Amygdala (tissue), 56 donors: ENCODE measurements at places on chromosomes 12 and 14.

DNA sequence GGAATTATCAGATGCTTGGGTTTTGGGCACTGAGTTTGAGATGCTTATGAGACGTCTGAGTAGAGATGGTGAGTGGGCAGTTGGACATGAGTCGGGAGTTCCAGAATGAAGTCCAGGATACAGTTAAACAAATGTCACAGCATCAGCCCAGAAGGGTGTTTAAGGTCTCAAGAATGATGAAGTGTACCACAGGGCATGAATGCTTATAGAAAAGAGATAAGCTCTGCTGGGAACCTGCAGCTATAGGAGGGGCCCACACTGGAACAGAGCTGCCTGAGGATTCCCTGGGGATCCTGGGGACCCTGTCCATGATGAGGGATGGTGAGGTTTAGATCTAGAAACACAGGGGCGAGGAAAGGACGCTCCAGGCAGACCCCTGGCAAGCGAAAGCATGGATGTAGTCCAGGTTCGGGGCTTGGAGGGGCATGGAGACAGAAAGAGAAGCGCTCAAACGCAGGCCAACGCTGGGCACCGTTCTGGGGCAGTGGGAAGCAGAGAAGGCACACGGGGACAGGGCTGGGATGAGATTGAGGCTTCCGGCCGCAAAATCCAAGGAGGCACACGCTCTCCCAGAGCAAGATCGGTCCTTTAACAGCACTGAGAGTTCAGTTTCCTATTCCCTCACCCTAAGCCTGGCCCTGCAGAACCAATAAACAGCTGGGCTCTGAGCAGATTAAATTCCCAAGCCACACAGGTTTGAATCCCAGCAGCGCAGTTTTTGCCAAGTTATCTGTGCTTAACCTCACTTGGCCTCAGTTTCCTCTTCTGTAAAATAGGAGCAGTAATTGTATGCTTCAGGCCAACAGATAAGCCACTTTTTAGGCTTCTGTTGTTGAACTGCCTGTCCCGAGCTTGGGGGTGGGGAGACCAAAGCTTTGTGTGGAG, 52.9 kb downstream of the EID3 start:
- no peak for DNase-seq

GRCh38 chr12:46358791-46359666, 13.5 kb downstream of the SLC38A2 start:
- DNase-seq = no peak

GRCh38 chr14:55964821-55965220, 153.4 kb upstream of the PELI2 start:
- DNase-seq = no peak

- no peak for DNase-seq
Measured at GRCh38 chr14:31986405-31986804, 90.7 kb upstream of the ARHGAP5 start.

DNA sequence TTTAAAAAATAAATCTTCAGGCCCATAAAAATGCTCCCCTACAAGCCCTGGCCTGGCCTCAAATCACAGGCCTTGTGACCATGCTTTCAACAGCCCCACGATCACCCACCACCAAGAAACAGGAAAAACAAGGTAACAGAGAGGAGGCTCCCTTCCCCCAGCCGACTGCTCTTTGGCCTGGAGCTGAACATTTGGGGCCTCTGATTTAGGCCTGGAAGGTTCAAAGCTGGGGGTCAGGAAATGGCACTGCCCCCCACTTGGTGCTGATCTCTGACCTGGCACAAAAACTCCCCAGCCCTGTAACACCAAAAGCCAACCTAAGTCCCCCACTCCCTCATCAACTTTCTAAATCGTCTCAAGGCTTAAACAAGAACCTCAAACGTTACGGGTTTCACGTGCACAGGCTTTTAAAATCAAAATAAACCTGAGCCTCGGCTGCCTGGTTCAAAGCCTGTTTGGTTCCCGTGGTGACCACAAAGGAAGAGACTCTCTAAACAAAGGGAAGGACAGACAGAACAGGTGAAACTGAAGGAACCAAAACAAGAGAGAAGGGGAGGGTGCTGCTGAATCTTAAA, 9.0 kb downstream of the ACTN1 start:
- DNase-seq = no peak

GRCh38 chr14:36241183-36241582, 64.7 kb upstream of the PTCSC3 start:
- DNase-seq = no peak

DNA sequence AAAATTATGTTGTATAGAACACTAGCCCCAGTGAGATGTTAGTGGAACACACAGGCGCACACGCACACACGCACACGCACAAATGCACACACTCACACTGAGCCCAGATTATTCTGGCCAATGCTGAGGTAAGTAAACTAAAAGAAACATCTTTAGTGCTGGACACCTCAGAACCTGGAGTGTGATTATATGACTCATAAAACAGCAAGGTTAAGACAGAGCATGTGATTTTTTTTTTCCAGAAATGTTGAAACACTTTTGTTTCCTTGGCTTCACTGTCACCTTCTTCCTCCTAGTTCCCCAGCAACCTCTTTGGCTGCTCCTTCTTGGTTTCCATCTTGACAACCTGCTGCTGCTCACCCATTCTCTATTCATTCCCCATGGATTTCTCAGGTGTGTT, 141.0 kb upstream of the ALG10B start:
- DNase-seq = no peak

GRCh38 chr14:33700052-33700451, 250.8 kb downstream of the EGLN3 start:
- no peak for DNase-seq
